HL-60 (cell line): ENCODE measurements at places on chromosomes 2 and 18.

- DNase-seq: no peak
Observed at GRCh38 chr2:120498576-120499394, 152.8 kb downstream of the INHBB start.

DNA sequence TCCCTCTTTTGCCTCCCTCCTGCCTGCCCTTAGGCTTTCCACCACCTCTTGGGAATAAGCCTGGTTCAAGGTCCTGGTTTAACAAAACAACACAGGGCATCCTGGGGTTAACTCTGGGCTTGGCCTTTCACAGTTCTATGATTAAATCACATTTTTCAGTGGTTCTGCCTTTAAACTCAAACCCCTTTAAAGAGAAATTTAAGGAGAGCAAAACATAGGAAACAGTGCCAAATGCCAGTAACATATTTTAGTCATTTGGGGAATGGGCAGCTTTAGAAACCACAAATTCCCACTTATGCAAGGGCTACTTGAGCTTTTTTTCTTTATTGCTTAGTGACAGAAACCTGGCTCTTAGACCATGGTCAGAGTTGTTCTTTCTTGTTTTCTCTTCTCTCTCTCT is 112.2 kb upstream of the FZD5 start:
- no peak for DNase-seq

DNA sequence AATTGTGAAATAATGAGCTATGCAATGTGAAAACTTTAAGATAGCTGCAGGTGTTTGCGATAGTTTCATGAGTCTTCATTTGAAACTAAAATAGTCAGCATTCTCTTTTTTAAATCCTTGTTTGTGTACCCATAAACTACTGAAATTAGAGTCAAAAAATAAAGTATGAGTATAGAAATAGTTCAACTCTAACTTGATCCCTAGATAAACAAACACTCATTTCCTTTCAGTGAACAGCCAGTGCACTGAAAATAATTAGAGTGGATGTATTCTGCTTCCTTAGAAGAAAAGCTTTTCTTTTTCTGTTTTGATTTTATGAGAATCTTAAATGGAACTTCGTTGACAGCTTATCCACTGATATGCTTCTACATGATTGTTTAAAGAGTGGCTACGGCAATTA is 1033.4 kb downstream of the SOCS6 start:
- DNase-seq: no peak

DNA sequence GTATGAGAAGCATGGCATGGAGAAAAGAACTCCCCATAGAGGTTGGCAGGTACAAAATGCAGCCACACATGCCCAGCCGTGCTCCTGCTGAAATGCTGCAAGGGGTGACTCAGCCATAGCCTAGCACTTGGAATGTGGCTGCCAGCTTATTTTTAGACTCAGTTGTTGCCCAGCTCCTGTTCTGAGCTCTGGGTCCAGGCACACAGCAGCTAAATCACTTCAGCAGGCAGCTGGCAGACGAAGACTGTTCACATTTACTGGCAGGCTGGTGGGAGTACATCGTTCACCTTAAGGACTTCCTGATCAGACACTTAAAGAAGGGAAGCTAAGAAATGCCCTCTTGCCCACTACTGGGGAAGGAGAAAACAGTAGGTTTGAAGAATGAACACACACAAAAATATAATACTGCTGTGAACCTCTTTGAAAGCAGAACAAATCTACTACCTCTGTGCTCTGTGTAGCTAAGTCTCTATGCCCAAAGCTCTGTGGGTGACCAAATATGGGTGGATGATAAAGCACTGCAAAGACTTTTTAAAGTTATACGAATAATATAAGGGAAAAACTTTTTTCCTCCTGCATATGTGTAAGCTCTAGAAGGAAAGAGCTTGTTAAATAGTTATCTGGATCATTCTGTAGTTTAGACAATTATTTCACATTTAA is 146.1 kb downstream of the LNPK start:
- DNase-seq: no peak

GRCh38 chr18:24485681-24486080 is 25.2 kb downstream of the HRH4 start:
- peak; percentile 83 for DNase-seq

DNA sequence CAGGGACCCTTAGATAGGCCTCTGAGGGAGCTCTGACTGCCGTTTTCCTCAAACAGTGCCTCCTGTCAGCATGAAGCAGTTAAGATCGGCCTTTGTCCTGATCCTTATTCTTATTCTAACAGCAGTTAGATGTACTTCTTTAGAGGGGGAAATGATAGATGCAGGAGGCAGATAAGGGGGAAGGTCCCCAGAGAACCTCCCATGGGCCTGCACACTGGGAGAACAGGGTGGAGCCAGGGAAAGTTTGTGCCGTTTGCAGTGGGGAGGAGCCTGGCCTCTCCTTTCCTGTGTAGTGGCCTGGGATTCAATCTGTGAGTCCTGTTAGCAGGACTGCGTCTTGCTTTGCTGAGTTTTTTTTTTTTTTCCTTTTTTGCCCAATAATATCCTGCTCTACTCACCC is 7.9 kb upstream of the INPP4A start:
- DNase-seq: no peak

DNA sequence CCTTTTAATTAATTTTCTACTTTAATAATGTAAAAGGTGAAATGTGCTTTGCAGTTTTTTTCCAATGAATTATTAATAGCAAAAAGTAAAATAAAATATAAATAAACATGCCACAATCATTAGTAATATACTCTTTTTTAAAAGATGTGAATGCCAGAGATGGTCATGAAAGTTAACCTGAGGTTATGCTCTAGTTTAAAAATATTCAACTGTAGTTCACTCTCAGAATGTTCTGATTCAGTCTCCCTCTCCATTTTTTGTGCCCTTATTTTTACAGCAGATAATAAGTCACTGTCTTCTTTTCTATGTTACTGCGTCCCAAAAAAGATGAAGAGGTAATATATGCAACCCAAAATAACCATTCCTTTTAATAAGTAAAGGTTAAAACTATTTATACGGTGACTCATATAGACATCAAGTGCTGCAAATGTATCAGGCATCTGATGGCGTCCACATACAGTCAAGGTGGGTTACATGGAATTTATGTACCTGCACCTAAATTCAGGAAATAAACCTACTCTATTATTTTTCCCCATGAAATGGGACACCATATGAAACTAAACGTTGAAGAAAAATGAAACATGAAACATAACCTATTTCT is 153.6 kb upstream of the ZNF804A start:
- DNase-seq: no peak
